LHCN-M2 (cell line): ENCODE measurements at places on chromosomes 5 and 9. TPM values are rescaled to one million over a fixed set of nuclear protein-coding genes. Genes with fewer than 3 reads are reported as not detected.

DNA sequence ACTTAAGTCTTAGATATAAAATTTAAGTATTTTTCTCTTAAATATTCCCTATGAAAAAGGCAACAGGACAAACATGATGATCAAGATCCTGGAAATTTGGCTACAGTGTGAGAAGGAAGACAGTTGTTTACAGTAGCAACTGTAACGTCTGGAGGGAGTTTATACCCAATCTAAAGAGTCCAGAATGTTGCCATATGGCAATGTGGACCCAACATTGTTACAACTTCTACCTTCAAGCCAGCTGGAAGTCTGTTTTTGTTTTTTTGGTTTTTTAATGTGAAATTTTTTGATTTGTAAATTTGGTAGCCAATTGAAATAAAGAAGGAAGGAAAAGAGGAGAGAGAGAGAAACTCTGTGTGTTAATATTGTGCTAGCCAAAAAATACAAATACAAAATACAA is 233.4 kb downstream of the CHSY3 start:
- no peak for DNase-seq

DNA sequence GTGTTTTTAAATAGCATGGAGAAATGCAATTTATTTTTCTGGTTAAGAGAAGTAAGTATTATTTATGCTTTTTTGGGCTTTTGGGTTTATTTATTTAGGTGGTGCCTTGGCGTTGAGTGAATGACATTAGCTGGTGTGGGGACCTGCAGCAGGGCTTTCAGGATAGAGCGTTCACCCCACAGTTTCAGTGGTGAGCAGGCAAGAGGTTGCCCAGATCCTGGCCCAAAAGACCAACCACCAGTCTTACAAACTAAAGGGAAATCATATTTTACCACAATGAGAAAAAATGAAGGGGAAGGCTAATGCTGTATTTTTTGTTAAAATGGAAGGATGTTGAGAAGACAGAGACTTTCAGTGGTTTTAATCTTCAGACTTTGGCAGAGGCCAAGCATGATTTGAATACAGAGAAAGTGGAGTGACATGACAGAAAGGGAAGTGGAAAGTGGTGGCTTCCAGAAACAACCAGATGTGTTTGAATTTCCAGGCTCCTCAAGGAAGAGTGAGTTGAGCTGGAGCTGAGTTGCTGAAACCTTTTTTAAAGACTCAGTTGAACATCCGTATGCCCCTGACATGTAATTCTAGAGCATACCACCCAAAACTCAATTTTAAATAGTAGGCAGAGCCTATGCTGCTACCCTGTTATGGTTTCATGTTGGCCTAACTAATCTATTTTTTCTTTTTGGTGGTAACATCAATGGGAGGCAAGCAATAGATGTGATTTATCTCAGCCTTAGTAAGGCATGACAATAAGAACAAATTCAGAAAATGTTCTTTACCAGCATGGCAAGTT is 94.8 kb downstream of the AOPEP start:
- DNase-seq: no peak

The PAEP gene
- not detected in 2 replicates for total RNA-seq

DNA sequence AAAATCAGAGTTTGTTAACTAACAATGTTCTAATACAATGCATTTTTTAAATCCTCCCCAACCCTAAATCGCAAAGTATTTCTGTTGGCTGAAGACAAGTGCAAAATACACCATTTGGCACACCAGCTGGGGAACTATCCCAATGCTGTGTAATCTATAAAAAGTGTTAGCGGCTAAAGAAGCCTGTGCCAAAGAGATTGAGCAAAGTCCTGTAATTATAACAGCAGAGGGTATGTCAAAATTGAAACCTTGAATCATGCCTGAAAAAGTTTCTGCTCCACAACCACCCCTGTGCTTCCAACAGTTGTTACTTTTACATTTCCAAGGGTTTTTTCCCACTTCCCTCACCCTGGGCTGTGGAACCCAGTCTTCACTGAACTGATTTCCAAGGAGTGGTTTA is 83.1 kb upstream of the PLPP6 start:
- DNase-seq: no peak

The SPATA31C1 gene
- not detected in 2 replicates for total RNA-seq

DNA sequence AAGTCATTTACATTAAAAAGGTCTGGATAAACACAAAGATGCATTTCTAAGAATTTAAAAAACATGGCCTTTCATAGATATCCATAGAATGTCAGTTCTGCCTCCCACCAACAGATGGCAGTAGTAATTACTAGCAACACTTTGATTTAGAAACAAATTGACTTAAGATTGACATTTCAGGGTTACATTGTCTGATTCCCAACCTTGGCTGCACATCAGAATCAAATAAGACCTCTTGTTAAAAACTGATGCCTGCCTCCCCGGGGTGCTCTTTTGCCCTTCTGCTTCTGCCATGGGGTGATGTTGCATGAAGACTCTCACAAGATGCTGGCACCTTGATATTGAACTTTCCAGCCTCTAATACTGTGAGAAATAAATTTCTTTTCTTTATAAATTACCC is 146.2 kb upstream of the GPR151 start:
- DNase-seq: peak; percentile 36

The SETD9 gene
- 19.6 and 23.3 TPM in 2 replicates for total RNA-seq

- DNase-seq: no peak
These were observed 31.9 kb upstream of the DAPK1 start for GRCh38 chr9:87465816-87466215.

GRCh38 chr9:73050065-73050816 is 97.4 kb upstream of the ALDH1A1 start:
- DNase-seq: peak; percentile 38

DNA sequence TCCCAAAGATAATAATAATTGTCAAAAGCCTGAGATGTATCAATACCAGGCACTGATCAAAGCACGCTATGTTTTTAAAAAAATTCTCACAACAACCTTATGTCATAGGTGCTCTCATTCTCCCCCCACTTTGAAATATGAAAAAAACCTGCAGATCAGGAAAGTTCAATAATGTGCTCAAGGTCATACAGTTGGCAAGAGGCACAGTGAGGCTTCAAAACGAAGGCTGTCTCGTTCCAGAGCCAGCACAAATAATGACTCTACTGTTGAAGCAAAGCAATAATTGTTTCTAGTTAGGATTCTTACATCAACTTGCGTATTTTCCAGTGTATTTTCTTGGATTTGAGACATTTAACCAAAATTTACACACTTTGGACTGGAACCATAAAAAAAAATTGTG is 88.3 kb downstream of the RAB3C start:
- DNase-seq: no peak

GRCh38 chr5:31639481-31640411 is 815 bp downstream of the PDZD2 start:
- DNase-seq: no peak

DNA sequence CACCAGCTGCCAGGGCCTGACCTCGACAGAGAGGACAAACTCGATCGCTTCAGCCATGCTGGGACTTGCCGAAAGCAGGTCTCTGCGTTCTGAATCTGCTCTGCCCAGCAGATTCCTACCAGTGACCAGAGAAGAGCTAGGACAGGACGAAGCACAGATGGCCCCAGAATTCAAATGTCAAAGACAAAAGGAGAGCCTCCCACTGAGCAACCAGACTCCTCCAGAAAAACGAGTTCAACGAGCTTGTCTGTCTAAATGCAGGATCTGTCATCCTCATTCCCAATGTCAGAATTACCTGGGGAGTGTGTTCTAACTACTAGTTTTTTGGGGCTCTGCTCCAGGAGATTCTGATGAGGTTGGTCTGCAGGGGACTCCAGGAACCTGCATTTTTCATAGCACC is 13.4 kb downstream of the AK8 start:
- no peak for DNase-seq

DNA sequence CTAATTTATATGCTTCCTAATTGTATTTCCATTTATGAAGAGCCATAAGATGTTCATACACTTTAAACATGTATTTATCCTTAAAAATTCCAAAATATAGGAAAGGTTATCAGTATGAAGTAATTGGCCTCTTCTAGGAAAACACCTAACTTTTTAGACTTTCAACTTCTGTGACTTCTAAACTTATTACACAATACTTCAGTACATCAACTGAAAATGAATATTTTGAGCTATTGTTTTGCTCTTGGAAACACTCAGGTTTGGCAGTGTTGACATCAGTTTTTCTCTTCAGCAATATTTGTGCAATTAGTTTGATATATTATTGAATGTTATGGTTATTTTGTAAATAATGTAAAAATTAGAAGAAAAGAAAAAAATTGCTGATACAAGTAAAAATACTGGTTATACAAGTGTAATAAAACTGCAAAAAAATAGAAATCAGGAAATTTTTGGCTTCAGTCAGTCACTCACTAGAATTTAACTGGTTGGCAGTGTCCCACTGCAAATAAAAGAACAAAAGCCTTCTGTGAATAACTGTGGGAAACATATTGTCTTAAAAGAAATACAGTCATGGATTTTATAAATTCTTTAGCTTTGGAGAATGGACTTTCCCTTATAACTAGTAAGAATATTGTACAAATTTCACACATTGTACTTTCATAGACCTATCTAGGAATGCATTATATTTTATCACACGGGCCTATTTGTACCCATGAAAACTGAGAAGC is 635.9 kb downstream of the TLE1 start:
- no peak for DNase-seq

The PCDHA10 gene
- not detected in 2 replicates for total RNA-seq

The CARTPT gene
- total RNA-seq: not detected in 2 replicates

DNA sequence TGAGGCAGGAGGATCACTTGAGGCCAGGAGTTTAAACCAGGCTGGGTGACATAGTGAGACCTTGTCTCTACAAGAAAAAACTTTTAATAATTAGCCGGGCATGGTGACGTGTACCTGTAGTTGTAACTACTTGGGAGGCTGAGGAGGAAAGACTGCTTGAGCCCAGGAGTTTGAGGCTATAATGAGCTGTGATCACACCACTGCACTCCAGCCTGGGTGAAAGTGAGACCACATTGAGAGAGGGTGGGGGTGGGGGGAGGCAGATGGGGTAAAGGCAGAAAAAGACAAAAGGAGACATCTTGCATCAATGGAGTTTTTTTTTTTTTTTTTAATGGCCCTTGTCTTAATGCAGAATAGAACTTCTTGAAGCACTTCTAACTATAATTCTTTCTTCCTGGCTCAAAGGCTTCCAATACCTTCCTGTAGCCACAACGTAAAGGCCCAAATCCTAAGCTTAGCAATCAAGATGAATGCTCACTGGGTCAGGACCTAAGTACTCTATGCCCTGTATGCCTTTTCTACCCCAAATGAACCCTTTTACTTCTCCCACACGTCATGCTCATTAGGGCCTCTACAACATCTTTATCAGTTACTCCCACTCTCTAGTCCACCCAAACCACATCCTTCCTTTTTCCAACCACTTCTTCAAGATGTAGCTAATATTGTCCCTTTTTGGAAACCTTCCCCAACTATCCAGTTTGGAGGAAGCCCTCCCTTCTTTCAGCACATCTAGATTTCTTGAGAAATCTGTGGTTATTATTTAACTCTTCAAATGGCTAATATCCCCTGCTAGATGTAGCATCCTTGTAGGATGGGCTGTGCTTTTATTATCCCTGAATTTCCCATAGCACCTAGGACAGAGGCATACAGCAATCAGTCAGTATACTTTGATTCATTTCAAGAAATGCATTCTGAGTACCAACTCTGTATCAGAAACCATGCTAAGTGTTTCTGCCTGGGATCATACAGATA is 40.8 kb downstream of the CSF2 start:
- DNase-seq: no peak
